ENCODE measurements at places on chromosomes 2 and 18.

DNA sequence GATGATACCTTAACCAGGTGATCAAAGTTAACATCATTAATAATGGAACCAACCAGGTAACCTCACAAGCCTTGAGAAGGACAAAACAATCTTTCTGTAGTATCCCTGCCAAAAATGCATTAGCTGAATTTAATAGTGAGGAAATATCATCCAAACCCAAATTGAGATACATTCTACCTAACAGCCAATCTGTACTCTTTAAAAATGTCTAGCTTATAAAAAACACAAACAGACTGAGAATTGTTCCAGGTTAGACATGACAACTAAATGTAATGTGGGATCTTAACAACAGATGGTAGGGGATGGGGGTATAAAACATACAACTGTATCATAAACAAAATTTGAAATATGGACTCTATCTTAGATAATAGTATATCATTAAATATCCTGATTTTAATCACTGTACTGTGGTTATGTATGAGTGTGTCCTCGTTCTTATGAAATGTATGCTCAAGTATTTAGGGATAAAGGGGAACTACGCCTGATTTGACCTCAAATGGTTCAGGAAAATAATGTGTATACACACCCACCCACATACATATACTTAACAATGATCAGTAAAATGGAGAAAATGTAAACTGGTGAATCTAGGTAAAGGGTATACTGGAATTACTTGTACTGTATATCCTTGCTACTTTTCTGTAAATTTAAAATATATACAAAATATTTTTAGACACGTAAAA is 1.7 kb downstream of the FANCL start:
- no peak for DNase-seq

- DNase-seq: no peak
These were observed 1019.5 kb upstream of the LRRTM1 start for GRCh38 chr2:81324046-81324445.

DNA sequence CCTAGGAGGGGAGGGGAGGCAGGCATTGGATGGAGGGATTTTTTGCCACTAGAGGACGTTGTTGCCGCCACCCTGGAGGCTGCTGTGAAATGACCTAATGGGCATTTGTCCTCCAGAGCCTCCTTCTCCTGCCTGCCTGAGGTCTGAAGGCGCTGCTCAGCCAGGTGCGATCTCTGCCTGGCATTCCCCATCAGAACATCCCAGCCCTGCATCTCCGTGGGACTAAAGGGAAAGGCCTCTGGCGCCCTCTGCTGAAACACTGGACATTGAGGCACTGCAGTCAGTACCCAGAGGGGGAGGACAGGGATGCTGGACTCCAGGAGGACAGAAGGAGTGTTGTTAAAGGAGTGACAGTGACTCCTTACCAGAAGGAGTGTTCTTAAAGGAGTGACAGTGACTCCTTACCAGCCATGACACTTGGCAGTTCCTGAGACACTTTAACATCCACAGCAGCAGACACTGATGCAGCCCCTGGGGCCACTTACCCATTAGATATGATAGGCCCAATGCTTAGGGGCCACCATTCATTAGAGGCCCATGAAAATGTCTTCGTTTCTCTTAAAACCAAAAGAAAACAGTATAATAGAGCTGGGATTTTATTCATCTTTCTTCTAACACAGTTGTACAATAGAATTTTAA is 17.0 kb downstream of the THNSL2 start:
- DNase-seq: no peak

- DNase-seq: no peak
These were observed 40.4 kb upstream of the RASGRP3 start for GRCh38 chr2:33436083-33436482.

DNA sequence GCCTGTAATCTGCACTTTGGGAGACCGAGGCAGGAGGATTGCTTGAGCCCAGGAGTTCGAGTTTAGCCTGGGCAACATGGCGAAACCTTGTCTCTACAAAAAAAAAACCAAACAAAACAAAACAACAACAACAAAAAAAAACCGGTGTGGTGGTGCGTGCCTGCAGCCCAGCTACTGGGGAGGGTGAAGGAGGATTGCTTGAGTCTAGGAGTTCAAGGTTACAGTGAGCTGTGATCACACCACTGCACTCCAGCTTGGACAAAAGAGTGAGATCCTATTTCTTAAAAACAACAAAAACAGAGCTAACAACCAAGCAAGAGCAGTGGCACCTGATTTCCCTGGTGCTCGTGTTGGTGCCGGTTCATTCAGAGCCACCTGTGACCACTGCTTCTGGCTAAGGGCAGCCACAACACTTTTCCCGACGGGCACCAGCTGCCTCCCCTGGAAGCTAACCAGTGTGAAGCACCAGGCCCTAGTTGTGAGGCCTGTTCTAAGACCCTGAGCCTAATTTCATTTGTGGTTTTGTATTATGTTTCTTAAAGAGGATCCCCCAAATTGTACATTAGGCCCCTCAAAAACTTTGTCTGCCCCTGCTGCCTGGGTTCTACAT is 1.3 kb downstream of the AOX1 start:
- no peak for DNase-seq

DNA sequence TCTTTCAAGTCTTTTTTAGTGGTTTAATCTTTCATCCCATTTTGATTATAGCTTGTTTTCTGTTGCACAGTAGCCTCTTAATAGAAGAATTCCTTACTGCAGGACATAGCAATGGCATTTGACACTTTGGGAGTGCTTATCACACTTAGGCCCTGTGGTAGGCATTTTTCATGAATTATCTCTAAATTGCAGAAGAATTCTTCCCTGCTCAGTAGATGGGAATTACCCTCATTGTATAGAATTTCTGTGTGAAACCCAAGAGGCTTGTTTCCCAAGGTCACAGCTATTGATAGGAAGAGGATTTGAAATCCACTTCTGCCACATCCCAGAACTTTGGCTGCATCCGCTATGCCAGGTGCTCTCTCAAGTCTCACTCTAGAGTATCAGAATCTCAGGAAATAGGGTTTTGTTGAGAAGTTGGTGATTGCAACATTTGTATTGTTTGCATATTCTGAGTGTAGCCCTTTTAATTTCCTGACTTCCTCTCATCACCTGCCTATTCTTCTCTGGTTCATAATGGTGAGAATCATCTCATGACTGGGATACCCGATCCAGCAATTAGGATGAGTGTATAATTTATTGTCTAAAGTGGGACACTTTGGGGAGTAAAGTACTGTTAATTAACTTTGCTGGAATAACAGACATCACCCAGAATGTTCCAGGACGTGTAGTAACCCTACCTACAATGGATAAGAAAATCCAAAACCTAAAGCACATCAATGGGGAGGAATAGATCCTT is 255.2 kb upstream of the RASGRP3 start:
- DNase-seq: no peak

DNA sequence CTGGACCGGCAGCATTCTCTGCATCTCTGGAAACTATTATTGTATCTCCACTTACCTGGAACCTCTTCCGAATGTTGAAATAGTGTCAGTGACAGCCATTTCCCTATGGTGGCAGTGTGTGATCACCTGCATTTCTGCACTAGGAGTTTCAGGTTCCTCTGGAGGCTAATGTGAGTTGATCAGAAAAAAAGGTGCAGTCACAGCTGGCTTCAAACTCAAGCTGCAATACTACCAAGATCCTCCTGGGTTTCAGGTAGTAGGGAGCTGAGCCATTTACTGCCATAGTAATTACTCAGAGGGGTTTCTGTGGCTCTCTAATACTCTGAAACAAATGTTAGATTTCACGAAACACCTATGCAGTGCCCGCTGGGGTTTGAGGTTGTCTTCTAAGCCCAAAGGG is 183.5 kb upstream of the OSR1 start:
- DNase-seq: no peak

DNA sequence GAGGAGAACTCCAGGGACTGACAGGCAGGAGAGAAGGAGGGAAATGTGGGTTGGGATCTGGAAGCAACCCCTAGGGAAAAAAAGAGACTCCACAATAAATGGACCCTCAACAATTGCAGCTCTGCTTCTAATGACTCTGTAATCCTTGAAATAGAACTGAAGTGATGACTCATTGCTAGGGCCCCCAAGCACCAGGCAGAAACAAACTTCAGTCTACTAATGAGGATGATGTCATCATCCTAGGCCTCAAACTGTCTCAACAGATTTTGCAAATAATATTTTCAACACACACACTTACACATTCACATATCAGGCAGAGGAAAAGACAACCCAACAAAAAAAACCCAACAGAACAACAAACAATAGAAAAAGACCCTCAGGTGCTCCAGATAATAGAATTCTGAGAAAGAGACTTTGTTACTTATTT is 143.3 kb downstream of the HDAC4 start:
- peak; percentile 70 for DNase-seq

- no peak for DNase-seq
These were observed 82.0 kb upstream of the PPM1B start for GRCh38 chr2:44086629-44087028.

DNA sequence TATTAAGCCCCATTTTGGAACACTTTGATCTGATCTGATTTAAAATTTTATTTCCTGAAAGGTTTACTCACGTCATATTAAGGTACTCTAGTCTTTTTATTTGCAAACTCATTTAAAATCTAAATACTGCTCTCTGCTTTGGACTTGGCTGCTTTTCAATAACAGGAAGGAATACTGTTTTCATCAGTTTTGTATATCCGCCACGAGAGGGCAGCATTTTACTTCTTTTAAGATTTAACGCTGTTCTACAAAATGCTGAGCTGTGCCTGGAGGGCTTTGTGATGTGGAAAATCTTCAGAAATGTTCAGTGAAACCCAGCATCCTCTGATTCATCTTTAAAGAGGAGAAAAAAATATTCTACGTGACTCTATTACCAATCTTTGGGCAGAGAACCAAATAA is 37.5 kb upstream of the SLC38A11 start:
- DNase-seq: peak; percentile 65

DNA sequence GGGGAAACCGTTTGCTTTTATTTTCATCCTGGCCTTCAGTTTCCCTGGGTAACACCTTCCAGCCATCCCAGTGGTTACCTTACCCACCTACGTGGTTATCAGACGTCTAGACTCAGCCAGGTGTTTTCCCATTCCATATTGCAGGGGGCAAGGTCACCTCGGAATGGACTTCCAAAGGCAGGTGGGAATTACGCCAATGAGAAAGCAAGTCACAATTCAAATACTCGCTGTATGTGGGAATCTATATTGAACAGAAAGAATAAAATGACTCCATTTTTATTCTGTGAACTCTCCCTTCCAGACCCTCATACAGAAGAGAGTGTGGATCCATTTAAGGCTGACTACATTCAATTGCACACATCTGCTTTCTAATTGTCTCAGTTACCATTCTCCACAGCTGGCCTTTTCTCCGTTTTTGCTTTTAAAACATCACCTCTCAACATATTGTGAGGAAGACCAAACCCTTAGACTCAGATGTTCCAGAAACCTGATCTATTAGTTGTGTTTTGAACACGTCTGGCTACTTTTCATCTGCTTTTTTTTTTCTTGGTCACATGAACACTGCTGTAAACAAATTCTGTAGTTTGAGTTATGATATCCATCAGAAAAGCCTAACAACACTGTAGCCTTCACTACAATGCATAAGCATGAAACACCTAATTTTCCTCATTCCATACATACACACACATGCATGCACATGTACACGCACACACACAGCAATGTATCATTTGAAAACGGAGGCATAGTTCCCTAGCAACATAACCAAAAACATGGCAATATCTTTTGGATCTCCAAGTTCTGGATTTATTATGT is 59.8 kb downstream of the BCL2 start:
- DNase-seq: no peak

GRCh38 chr2:17298453-17298852 is 219.8 kb downstream of the RAD51AP2 start:
- no peak for DNase-seq

- no peak for DNase-seq
These were observed 24.2 kb upstream of the TBR1 start for GRCh38 chr2:161391737-161392506.

GRCh38 chr2:153152036-153152435 is 326.5 kb downstream of the RPRM start:
- DNase-seq: no peak

- DNase-seq: no peak
These were observed 94.3 kb downstream of the ZFP36L2 start for GRCh38 chr2:43131890-43132682.

DNA sequence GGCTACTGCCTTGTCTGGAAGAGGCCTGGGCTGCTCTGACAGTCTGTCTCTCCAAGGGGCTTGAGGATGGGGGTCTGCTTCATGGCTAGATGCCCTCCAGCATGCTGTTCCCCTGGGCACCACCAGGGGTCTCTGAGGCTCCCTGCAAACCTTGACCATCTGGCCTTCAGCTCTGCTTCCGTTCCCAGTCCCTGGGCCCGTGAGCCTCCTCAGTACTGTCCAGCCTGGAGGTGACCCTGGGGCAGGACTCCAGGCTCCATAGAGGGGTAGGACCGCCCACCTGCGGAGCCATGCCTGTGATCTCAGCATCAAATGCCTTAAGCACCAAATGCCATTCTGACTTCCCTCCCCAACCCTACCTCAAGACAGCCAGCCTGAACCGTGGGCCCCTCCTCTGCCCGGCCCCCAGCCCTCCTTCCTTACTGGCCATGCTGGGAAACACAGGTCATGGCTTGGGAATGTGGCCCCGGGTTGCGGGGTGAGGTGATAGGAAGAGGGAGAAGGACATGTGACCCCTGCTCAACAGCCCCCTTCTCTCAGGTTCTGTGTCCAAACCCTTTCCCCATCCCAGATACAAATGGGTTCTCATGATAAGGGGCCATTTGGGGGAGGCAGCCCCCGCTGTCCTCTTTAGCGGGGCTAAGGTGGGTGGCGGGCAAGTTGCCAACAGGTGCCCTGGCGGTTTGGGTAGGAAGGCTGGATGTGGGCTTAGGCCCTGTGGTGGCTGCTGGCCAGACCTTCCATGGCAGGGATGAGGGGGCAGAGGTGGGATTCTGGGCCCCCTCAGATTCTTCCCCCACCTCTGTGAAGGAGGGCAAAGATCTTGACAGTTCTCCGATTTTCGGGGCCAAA is 25.0 kb downstream of the SPEG start:
- DNase-seq: no peak

GRCh38 chr18:46237891-46238290 is 133.7 kb downstream of the HAUS1 start:
- DNase-seq: no peak

GRCh38 chr2:138522556-138522955 is 21.0 kb downstream of the SPOPL start:
- no peak for DNase-seq

GRCh38 chr2:41910126-41910525 is 137.7 kb upstream of the PKDCC start:
- DNase-seq: no peak

GRCh38 chr2:207681431-207681830 is 30.0 kb upstream of the CCNYL1 start:
- DNase-seq: no peak

- DNase-seq: no peak
These were observed 261.8 kb downstream of the NEDD4L start for GRCh38 chr18:58305792-58306191.

GRCh38 chr2:120195553-120195952 is 27.6 kb downstream of the TMEM185B start:
- no peak for DNase-seq

GRCh38 chr2:16036951-16037350 is 96.6 kb downstream of the MYCN start:
- no peak for DNase-seq

DNA sequence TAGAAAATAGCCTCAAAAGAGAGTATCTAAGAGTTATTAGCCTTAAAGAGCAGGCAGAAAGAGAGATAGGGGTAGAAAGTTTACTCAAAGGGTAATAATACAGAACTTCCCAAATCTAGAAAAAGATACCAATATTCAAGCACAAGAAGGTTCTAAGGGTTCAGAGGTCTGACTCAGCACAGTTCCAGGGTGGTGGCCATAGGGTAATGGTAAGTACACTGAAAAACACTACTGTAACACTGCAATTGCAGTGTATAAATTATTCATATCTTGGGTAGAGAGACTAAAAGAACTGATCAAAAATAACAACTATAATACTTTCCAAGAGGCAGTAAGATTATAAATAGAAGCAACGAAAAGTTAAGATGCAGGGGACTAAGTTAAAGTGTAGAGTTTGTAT is 115.2 kb downstream of the ROCK1 start:
- no peak for DNase-seq
